ENCODE measurements at places on chromosomes 7 and 10. TPM values are rescaled to one million over a fixed set of nuclear protein-coding genes. Genes with fewer than 3 reads are reported as not detected.

Gene MUC12
- 1.0 TPM for total RNA-seq

Gene GHRHR
- not detected for total RNA-seq

Gene GPR158
- total RNA-seq, result 2.6 TPM

Gene IRF5
- not detected for total RNA-seq

Gene SLC29A3
- 7.8 TPM for total RNA-seq

Gene SLC26A5
- not detected for total RNA-seq

Gene MMP21
- not detected for total RNA-seq

Gene CNPY1
- not detected for total RNA-seq

Gene HOXA11
- not detected for total RNA-seq

Gene ACSM6
- total RNA-seq, result not detected

Gene ODAD2
- not detected for total RNA-seq

Gene KBTBD2
- 41.3 TPM for total RNA-seq

Gene GARS1
- total RNA-seq, result 511 TPM

Gene IGFBP3
- 0.17 TPM for total RNA-seq

Gene ABCB1
- total RNA-seq, result 0.78 TPM

Gene AMPH
- total RNA-seq, result 9.4 TPM

Gene LBX1
- total RNA-seq, result not detected

Gene TBX20
- total RNA-seq, result 1.2 TPM

Measured in glutamatergic neuron (in vitro differentiated cells).